T-cell (primary cell): ENCODE measurements at places on chromosomes 7 and 10.

DNA sequence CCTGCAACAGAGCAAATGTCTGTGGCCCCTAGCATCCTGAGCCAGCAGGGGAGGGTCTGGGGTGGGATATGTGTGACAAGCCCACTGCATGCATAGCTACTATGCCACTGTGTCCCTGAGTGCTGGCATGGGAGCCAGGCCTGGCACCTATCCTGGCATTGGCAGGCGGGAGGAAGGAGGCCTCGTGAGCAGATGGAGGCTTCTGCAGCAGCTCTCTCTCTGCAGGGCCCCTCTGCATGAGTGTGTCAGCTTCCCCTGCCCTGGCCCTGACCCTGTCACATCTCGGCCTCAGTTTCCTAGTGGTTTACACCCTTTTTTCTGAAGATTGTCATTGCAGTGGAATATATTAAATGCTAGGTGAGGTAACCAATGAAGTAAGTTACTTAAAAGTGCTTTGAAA lies 13.1 kb upstream of the IMPDH1 start:
- H3K27me3 ChIP-seq = no peaks in the 10 kb centered on the region
- H3K4me1 ChIP-seq = peaks cover 28% of the 10 kb centered on the region
- no peak overlapping the region for H3K4me3 ChIP-seq
- peak overlapping the region; percentile 63 for H3K27ac ChIP-seq
- no peak for DNase-seq
- H3K36me3 ChIP-seq = no peaks in the 10 kb centered on the region

- peaks cover 73% of the 10 kb centered on the region for H3K4me1 ChIP-seq
- H3K27me3 ChIP-seq = no peaks in the 10 kb centered on the region
- H3K36me3 ChIP-seq = no peaks in the 10 kb centered on the region
These were observed 87.9 kb downstream of the RNF216 start for GRCh38 chr7:5693529-5693928.

GRCh38 chr10:26367771-26368170 lies 70.4 kb upstream of the APBB1IP start:
- no peak overlapping the region for H3K4me3 ChIP-seq
- DNase-seq = peak; percentile 5
- H3K27ac ChIP-seq = no peak overlapping the region
- no peaks in the 10 kb centered on the region for H3K27me3 ChIP-seq
- H3K4me1 ChIP-seq = no peaks in the 10 kb centered on the region
- no peaks in the 10 kb centered on the region for H3K36me3 ChIP-seq

- no peak overlapping the region for H3K27ac ChIP-seq
- H3K27me3 ChIP-seq = no peaks in the 10 kb centered on the region
- H3K36me3 ChIP-seq = no peaks in the 10 kb centered on the region
These were observed 141.9 kb downstream of the GRM3 start for GRCh38 chr7:86785641-86786040.

GRCh38 chr10:26368463-26368862 lies 69.7 kb upstream of the APBB1IP start:
- H3K27me3 ChIP-seq = no peaks in the 10 kb centered on the region
- H3K4me3 ChIP-seq = no peak overlapping the region
- H3K36me3 ChIP-seq = no peaks in the 10 kb centered on the region
- H3K4me1 ChIP-seq = no peaks in the 10 kb centered on the region
- no peak for DNase-seq
- no peak overlapping the region for H3K27ac ChIP-seq

DNA sequence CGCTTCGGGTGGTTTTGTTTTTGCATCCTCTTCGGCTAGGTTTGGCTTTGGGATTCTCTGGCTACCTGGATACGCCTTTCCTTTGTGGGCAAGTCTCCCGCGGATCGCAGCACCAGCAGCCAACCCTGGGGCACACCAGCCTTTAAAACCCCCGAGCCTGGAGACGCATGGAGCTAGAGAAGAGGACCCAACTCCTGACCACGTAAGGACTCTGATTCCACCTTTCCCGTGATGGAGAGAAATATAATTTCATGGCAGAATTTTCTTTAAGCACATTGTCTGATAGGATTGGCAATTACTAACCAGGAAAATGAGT lies 535.4 kb upstream of the GALNT17 start:
- peaks cover 21% of the 10 kb centered on the region for H3K27me3 ChIP-seq
- H3K4me3 ChIP-seq = peak overlapping the region; percentile 68
- H3K27ac ChIP-seq = no peak overlapping the region
- H3K4me1 ChIP-seq = no peaks in the 10 kb centered on the region
- no peaks in the 10 kb centered on the region for H3K36me3 ChIP-seq

- no peaks in the 10 kb centered on the region for H3K4me1 ChIP-seq
- H3K27me3 ChIP-seq = peaks cover 2% of the 10 kb centered on the region
- no peaks in the 10 kb centered on the region for H3K36me3 ChIP-seq
- no peak overlapping the region for H3K4me3 ChIP-seq
These were observed 296.2 kb upstream of the SMIM30 start for GRCh38 chr7:113414401-113415035.

- no peaks in the 10 kb centered on the region for H3K4me1 ChIP-seq
- DNase-seq = no peak
- H3K36me3 ChIP-seq = peaks cover 4% of the 10 kb centered on the region
- no peaks in the 10 kb centered on the region for H3K27me3 ChIP-seq
- no peak overlapping the region for H3K4me3 ChIP-seq
- no peak overlapping the region for H3K27ac ChIP-seq
These were observed 41.1 kb downstream of the SIRT1 start for GRCh38 chr10:67925449-67926005.

DNA sequence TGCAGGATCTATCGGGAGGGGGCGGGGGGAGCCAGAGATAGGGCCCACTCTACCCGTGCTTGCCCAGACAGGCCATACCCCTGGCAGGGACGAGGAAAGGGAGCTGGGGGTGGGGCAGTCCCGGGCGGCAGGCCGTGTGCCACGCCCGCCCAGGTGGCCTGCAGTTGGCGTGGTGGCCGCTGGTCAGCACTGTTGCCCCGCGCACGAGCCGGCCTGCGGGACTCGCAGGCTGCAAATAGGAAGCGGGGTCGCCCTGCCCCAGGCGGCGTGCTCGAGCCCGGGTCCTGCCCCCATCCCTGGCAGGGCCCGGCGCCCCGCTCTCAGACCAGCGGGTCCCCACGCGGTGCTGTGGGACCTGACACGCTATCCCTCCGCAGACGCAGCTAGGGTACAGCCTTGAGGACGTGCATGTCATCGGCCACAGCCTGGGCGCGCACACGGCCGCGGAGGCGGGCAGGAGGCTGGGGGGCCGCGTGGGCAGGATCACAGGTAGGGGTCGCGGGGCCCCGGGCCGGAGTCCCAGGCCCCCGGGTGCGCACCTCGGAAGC lies 6.7 kb downstream of the PNLIPRP2 start:
- no peaks in the 10 kb centered on the region for H3K4me1 ChIP-seq
- DNase-seq = no peak

- no peak for DNase-seq
- H3K36me3 ChIP-seq = no peaks in the 10 kb centered on the region
- H3K4me3 ChIP-seq = no peak overlapping the region
- H3K27ac ChIP-seq = no peak overlapping the region
These were observed 103.5 kb upstream of the FAM20C start for GRCh38 chr7:88927-89231.

DNA sequence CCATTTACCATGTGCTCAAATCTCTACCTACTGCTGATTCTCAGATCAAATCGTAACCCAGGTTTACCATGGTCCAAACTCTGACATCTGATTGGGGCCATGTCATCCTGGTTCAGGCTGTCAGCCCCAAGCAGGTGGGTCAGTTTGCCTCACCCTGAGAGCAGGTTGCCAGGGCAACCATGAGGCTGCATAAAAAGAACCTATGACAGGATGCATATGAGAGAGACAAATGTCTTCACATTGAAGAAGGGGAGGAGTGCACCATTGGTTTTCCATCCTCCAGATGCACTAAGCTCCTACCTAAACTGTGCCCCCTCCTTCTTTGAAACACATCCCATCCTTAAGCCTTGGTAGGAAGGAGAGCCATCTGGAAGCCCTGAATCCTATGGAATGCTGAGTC lies 10.2 kb downstream of the PRSS1 start:
- no peak overlapping the region for H3K27ac ChIP-seq
- H3K4me3 ChIP-seq = no peak overlapping the region
- no peaks in the 10 kb centered on the region for H3K4me1 ChIP-seq
- H3K36me3 ChIP-seq = no peaks in the 10 kb centered on the region

DNA sequence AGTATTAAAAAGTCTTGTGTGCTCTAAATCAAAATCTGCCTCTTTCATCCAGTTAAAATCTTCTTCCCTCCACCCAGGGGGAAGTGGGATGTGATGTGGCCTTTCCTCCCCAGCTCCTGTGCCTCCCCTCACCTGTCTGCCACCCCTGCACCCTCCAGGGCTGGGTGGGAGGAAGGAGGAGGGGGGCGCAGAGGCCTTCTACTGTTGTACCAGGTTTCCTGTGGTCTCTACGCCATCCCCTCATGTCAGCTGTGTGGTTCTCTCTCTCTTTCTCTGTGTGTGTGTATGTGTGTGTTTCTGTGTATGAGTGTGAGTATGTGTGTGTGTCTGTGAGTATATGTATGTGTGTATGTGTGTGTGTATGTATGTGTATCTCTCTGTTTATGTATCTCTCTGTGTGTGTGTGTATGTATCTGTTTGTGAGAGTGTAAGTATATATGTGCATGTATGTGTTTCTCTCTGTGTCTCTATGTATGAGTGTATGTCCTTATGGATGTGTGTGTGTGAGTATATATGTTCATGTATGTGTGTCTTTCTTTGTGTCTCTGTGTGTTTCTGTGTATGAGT lies 45.5 kb upstream of the C10orf71 start:
- peaks cover 14% of the 10 kb centered on the region for H3K4me1 ChIP-seq
- peaks cover 5% of the 10 kb centered on the region for H3K27me3 ChIP-seq
- DNase-seq = no peak
- no peaks in the 10 kb centered on the region for H3K36me3 ChIP-seq

DNA sequence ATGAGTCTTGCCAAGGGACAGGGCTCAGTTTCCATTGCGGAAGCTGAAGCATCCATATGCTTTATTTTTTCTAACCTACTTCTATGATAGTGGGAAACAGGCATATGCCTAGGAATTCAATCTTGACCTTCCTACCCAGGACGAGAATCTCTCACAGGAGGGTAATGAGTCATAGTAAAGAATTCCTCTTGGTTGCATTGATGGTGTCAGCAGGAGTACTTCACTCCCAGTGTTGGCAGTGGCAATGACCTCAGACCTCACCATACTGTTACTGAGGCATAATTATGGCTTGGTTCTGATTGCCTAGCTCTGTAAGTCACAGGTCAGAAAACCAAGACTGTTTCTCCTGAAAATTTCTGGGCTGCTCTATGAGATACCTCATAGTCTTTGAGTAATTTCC lies 552.9 kb downstream of the ARL4A start:
- H3K36me3 ChIP-seq = no peaks in the 10 kb centered on the region
- H3K4me1 ChIP-seq = no peaks in the 10 kb centered on the region
- no peak overlapping the region for H3K4me3 ChIP-seq
- H3K27me3 ChIP-seq = no peaks in the 10 kb centered on the region
- no peak for DNase-seq
- H3K27ac ChIP-seq = no peak overlapping the region

GRCh38 chr7:37495574-37496184 lies 47.0 kb upstream of the ELMO1 start:
- no peak overlapping the region for H3K4me3 ChIP-seq
- H3K27ac ChIP-seq = no peak overlapping the region
- H3K4me1 ChIP-seq = no peaks in the 10 kb centered on the region
- no peaks in the 10 kb centered on the region for H3K27me3 ChIP-seq
- H3K36me3 ChIP-seq = no peaks in the 10 kb centered on the region

GRCh38 chr10:1434202-1434601 lies 303.1 kb downstream of the ADARB2 start:
- no peaks in the 10 kb centered on the region for H3K4me1 ChIP-seq
- no peaks in the 10 kb centered on the region for H3K27me3 ChIP-seq
- no peaks in the 10 kb centered on the region for H3K36me3 ChIP-seq
- H3K27ac ChIP-seq = no peak overlapping the region
- H3K4me3 ChIP-seq = no peak overlapping the region

GRCh38 chr7:98923512-98923911 lies 45.2 kb downstream of the TRRAP start:
- no peaks in the 10 kb centered on the region for H3K27me3 ChIP-seq
- H3K4me1 ChIP-seq = no peaks in the 10 kb centered on the region
- peaks cover 89% of the 10 kb centered on the region for H3K36me3 ChIP-seq
- H3K27ac ChIP-seq = no peak overlapping the region
- H3K4me3 ChIP-seq = no peak overlapping the region
- no peak for DNase-seq

DNA sequence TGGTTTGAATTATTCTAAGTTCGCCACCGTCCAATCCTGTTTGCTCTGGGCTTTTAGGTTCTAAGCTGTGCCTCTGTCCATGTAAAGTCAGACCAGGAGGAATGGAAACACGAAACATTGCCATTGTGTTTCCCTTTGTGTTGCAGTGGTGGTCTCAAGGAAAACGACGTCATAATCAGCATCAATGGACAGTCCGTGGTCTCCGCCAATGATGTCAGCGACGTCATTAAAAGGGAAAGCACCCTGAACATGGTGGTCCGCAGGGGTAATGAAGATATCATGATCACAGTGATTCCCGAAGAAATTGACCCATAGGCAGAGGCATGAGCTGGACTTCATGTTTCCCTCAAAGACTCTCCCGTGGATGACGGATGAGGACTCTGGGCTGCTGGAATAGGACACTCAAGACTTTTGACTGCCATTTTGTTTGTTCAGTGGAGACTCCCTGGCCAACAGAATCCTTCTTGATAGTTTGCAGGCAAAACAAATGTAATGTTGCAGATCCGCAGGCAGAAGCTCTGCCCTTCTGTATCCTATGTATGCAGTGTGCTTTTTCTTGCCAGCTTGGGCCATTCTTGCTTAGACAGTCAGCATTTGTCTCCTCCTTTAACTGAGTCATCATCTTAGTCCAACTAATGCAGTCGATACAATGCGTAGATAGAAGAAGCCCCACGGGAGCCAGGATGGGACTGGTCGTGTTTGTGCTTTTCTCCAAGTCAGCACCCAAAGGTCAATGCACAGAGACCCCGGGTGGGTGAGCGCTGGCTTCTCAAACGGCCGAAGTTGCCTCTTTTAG lies 46.3 kb upstream of the DMBT1 start:
- H3K27ac ChIP-seq = no peak overlapping the region
- H3K4me3 ChIP-seq = no peak overlapping the region
- peaks cover 13% of the 10 kb centered on the region for H3K27me3 ChIP-seq
- peaks cover 36% of the 10 kb centered on the region for H3K4me1 ChIP-seq
- DNase-seq = no peak
- no peaks in the 10 kb centered on the region for H3K36me3 ChIP-seq

GRCh38 chr7:22992874-22993840 lies 20.8 kb downstream of the HYCC1 start:
- no peak overlapping the region for H3K4me3 ChIP-seq
- peaks cover 2% of the 10 kb centered on the region for H3K4me1 ChIP-seq
- no peak for DNase-seq
- no peaks in the 10 kb centered on the region for H3K27me3 ChIP-seq

GRCh38 chr7:27549606-27550005 lies 113.1 kb downstream of the HIBADH start:
- no peaks in the 10 kb centered on the region for H3K4me1 ChIP-seq
- no peak overlapping the region for H3K4me3 ChIP-seq
- DNase-seq = no peak
- H3K27ac ChIP-seq = no peak overlapping the region
- H3K27me3 ChIP-seq = no peaks in the 10 kb centered on the region
- H3K36me3 ChIP-seq = no peaks in the 10 kb centered on the region
